GM03348 (cell line): ENCODE measurements at places on chromosomes 5 and 9.

DNA sequence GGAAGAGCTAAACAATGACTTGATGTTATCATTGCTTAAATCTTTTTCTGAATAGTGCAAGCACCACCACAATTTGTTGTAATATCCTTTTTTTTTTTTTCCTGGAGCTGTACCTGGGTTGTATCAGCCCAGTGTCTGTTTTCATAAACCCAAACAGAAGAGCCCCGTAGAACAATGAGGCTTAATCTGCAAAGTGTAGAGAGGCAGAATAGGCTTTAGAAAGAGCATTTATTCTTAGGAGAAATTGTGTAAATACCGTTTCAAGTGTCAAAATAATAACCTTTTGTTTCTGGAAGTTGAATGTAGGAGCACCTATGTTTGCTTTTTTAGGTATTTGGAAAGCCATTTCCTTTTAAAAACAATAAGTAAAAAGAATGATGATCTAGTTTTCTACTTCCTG is 26.4 kb downstream of the RGS7BP start:
- no peak for DNase-seq

- DNase-seq, result no peak
Measured at GRCh38 chr9:69207503-69207902, 33.4 kb downstream of the TJP2 start.

DNA sequence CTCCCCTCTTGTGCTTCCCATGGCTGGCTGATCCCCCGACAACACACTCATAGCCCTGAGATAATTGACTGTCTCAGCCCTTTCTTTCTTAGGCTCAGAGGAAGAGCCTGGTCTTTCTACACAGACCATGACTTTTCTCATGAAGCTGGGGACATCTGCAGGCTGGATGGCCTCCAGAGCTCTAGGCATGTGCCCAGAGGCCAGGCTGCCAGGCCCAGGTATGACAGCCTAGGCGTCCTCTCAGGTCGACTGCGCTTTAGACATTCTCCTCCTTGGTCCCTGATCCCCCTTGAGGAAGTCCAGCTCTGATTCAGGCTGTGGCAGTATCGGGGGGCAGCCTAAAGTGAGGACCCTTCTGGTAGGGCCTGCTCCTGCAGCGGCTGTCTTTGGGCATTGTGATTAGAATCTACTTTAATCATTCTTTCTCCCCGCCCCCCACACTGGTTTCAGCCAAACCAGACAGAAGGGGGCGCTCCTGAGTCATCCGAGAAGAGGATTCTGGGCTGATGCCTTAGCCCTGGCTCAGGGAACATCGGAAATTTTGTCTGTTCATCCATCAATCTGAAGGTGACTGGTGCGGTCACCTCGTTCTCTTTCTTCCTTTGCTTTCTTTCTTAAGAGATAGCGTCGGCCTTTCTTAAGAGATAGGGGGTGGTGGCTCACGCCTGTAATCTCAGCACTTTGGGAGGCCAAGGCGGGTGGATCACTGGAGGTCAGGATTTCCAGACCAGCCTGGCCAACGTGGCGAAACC is 66.5 kb upstream of the HSPA9 start:
- peak; percentile 77 for DNase-seq

DNA sequence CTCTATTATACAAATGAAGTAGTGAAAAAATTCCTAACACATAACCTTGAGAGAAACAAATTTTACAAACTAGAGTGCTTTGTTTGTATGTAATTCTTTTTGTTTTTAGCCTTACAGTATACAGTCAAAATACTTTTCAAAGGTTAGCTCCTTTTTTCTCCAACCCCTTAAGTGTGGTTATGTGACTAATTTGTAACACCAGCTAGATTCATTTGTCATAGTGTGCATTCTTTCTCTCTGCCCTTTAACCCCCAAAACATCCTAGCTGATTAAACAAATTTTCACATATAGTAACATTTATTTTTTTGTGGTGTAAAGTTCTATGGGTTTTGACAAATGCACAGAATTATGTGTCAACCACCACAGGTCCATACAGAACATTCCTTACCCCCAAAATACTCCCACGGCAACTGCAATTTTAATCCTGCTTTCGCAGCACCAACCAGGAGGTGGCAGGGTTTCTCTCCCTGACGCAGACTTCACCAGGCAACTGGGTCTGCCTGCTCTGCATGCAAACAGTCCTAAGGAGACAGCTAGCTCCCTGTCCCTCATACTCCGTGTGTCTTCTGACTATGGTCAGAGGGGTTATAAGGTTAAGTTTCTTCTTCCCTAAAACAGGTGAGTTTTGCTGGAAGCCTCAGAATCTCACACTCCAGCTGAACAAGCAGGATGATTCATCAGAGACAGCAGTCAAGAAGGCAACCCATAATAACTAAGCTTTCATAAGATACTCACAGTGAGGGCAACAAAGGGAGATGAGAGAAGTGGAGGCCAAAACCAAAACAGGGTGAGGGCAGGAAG is 44.5 kb upstream of the NR5A1 start:
- peak; percentile 74 for DNase-seq

DNA sequence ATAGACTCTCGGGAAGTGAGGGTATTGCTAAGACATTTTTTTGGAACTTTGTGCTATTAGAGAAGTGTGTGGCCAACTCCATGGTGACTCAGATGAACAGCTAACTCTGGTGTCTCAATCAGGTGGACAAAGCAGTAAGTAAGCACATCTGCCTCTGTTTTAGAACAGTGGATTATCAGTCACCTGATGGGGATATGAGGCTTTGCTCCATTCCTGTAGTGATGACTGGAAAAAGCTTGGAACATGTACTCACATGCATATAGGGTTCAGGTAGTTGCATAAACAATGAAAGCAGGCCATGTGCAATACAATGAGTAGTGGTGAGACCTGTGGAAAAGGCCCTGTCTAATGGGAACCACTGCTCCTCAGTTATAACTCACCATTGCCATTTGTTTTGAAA is 168.2 kb upstream of the FBN2 start:
- no peak for DNase-seq

GRCh38 chr5:104533498-104533897 is 970.9 kb upstream of the NUDT12 start:
- no peak for DNase-seq

DNA sequence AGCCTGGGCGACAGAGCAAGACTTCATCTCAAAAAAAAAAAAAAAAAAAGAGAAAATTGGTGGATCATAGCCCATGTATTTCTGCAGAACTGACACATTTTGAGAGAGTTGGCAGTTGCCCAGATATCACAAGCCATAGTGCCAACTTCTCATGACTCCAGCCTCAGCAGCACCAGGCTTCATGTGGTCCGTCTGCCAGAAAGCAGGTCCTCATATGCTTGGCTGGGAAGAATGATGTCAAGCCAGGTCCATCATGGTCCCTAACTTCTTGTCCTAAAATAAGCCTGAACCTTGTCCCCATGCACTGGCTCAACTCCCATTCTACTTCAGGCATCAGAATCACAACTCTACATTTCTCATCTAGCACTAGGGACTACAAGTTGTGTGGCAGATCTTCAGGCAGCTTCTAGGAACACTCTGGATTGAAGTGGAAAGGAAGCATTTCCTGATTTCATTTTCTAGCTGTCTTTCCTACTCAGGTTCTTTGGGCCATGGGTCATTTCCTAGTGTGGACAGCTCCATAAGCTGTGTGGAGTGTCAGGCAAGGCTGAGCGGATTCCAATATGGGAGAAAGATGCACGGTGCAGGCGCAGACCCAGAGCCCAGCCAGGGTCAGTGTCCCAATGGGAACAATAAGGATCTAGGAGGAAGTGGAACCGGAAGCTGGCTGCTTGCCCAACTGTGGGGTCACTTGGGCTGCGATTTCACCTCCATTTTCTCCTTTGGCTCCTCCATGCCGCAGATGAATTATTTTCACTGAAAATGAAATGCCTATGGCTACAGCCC is 90.1 kb downstream of the LMNB1 start:
- DNase-seq, result no peak

DNA sequence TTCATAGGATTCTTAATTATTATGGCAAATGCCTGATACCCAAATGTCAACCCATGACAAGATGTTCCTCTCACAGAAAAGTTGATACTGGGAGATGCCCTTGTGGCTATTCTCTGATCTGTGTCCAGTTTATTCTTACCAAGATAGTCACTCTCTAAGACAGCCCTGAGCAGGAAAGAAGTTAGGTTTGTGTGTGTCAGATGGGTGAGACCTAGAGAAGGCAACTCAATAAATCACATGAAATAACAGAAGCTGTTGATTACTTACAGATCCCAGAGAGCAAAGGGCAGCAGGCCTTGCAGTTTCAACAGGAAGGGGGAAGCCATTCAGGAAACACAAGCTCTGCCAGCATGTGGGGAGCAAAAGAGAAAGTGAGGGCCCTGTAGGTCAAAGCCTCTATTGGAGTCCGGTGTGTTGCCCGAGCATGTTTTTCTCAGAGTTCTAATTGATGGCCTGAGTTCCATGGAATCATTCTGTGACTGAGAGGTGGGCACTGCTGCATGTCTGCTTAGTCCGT is 1193.7 kb upstream of the CDH18 start:
- DNase-seq, result no peak

- no peak for DNase-seq
Measured at GRCh38 chr9:27527702-27528075, 1.9 kb downstream of the MOB3B start.

GRCh38 chr5:81909677-81910076 is 62.1 kb upstream of the ATG10 start:
- DNase-seq, result no peak

DNA sequence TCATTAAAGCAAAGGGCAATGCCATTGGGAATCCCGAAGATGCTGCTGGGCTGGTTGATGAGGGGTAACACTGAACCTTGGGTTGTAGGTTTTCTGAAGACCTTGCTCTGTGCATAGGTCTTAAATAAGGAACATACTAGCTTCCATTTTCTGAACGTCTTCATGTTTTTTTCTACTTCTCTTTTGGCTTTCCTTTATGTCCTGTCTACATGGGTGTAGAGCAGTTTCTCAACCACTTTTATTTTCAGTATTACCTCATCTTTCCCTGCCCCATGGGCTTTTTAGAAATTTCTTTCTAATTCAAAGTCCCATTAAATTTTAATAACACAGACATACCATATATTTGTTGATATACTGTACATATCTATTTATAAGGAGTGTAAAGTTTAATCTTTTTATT is at the start of gene IFNA14:
TSS of gene IFNA14 (minus strand) at position 95 of the 400 bp plus-strand sequence. CDS start at position 25, 70 bp downstream.
- no peak for DNase-seq
